ENCODE measurements at places on chromosomes 5 and 9. TPM values are rescaled to one million over a fixed set of nuclear protein-coding genes. Genes with fewer than 3 reads are reported as not detected.

ANKRD18A gene
- total RNA-seq = 2.7 TPM

BASP1 gene
- 106 TPM for total RNA-seq

DNA sequence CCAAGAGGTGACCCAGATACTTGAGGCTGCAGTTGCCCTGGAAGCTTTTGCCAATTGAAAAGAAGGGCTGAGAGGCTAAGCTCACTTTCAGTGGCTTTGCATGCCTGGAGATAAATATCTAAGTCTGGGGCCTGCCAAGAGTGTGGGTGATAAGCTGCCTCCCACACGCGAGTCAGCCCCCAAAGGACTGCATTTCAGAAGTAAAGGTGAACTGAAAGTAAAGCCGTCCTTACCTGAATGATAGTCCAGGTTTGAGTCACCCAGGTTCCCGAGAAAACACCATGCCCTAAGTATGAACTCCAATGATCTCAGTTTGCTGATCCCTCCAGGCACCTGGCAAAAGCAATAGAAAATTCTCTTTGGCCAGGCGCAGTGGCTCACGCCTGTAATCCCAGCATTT, 22.5 kb upstream of the N4BP3 start:
- no peak for DNase-seq

GRCh38 chr9:5897851-5898250, 7.2 kb downstream of the MLANA start:
- DNase-seq = no peak

- DNase-seq = no peak
Observed at GRCh38 chr5:133072021-133072420, 20.2 kb downstream of the HSPA4 start.

- no peak for DNase-seq
Observed at GRCh38 chr5:56291661-56292374, 58.7 kb upstream of the ANKRD55 start.

GRCh38 chr5:102511666-102512065, 12.9 kb upstream of the SLCO6A1 start:
- DNase-seq = no peak

DNA sequence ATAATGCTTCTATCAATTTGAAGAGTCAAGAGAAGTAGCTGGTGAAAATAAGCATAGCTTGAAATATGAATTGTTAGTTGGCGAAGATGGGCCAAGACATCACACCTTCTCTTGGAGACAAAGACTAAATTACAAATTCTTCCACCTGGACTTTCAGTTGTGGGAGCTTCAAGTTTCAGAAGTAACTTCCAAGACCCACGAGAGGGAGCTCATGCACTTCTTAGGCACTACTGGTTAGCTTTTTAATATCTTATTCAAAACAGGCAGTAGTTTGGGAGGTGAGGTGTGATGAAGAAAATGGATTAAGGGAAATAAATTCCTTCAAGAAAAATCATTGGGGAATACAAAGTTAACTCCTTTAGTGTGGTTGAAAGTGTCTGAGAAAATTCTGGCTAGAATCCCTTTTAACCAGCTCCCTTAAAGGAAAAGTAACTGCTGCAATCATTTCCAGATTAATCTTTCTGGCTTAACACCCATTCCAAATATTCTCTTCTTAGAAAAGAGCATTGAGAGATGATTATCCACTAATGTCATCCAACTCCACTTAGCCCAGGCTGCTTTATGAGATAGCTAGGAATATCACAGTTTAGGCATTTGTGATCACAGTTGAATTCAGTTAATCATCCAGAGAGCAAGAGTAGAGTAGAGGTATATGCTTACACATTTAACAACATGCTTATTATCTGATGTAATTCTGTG, 139.5 kb upstream of the DMRTA1 start:
- DNase-seq = peak; percentile 66

GRCh38 chr5:81513982-81514381, 120.0 kb upstream of the ACOT12 start:
- DNase-seq = no peak

GRCh38 chr9:101650142-101650541, 55.4 kb upstream of the PPP3R2 start:
- no peak for DNase-seq

All from epithelial cell of proximal tubule (primary cell).